ENCODE measurements at places on chromosomes 1 and 21. TPM values are rescaled to one million over a fixed set of nuclear protein-coding genes. Genes with fewer than 3 reads are reported as not detected.

The PROX1 gene
- 0.32 TPM for total RNA-seq

The PLPPR4 gene
- total RNA-seq, result 0.77 TPM

The SERTAD4 gene
- 71.7 TPM for total RNA-seq

DNA sequence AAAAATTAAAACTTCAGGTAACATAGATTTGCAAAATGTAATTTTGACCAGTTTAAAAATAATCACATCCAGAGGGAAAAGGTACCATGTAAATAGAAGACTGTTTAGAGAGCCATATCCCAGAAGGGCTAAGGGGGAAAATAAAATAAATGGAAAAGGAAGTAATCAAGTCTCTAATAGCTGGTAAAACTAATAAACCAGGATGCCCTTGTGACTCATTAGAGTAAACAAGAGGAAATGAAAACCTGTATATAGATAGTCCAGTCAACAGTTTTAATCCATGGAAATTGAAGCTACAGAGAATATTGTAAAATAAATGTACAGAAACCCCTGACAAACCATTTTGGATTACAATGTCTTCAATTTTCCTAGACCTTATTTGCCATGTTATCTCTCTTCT lies 698.0 kb upstream of the RGS18 start:
- DNase-seq, result no peak

GRCh38 chr1:215958841-215959240 lies 391.7 kb downstream of the KCTD3 start:
- DNase-seq, result no peak

DNA sequence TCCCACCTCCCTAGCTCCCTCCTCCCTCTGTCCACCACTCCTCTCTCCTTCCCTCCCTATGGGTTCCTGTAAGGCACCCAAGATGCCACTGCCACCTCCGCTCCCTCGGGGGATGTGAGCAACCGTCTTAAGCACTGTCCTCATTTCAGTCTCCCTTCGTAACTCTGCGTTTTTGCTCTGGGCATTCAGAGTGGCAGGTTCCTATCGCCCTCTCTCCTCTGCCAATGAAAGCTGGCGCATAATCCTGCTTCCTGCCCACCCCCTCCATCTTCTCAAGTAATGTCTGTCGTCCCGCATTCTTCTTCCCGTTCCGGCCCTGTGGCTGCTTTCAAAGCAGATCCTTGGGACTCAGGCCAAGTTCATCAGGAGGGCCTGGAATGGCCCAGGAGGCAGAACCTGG lies 253.9 kb upstream of the TMEM51 start:
- DNase-seq, result no peak

- no peak for DNase-seq
Measured at GRCh38 chr1:52867087-52867863, 24.7 kb downstream of the ZYG11A start.

DNA sequence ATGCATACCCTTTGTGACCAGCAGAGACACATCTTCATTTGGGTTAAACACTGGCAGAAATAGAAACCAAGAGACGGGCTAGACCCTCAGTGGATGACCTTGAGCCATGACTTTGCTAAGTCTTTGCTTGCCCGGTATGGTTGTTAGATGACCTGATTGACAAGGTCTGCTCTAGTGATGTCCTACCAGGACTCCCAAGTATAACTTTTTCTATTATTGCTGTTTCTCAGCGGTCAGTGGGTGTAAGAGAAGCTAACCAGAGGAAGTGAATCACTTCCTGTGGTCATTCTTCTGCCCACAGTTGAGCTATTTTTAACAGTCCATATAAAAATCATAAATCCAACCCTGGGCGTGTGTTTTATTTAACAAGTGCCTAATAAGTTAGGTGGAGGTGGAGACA lies 126.2 kb upstream of the ETS2 start:
- no peak for DNase-seq

DNA sequence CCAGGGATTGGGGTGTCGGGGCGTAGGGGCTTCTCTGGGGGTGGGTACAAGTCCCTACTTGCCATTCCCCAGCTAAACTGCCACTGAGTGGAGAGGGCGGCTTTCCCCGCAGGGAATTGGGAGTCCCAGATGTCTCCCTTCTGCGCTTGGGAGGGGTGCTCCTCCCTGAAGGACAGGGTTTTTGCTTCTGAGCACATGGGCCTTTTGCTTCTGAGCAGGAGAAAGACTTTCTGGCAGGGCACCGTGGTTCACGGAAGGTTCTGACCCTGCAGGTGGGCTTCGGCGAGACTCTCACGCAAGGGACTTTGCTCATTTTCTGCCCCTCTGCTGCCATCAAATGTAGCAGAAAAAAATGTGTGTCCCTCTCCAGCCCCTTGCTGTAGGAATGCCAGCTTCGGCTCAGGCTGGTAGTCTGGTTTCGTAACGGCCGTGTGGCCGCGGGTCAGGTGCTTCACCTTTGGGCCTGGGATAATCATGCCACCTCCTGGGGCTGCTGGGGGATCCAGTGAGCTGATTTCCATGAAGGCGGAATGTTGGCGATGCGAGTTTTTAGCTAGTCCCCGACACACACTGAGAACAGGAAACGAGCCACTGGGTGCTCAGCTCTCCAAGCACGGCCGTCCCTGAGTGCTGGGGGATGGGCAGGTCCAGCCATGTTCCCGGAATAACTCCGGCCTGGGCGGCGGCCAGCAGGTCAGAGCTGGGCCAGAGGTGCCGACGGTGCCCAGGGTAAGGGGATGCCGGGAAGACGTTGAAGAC lies 364.0 kb downstream of the CAMTA1 start:
- no peak for DNase-seq

- DNase-seq, result no peak
Measured at GRCh38 chr1:182215764-182216163, 154.3 kb upstream of the ZNF648 start.

GRCh38 chr1:114505148-114505561 lies 5.8 kb downstream of the TRIM33 start:
- no peak for DNase-seq

GRCh38 chr21:43827015-43827611 lies 37.7 kb downstream of the RRP1 start:
- DNase-seq, result peak; percentile 59

DNA sequence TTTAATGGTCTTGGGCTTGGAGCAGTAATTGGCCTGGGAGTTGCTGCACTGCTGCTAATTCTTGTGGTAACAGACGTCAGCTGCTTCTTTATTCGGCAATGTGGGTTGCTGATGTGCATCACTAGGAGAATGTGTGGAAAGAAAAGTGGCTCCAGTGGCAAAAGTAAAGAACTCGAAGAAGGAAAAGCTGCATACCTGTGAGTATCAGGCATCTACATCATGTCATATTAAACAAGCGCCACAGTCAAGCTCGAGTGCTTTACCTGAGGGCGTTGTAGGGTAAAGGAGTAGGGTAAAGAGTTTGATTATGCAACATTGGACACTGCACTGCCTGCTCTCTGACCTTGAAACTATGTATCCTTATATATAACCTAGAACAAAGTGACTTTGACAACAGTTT lies 510.6 kb downstream of the NCAM2 start:
- no peak for DNase-seq
